CD4-positive, alpha-beta T cell treated with Interleukin-15 for 4 hours (primary cell): ENCODE measurements at places on chromosomes 6 and 20.

DNA sequence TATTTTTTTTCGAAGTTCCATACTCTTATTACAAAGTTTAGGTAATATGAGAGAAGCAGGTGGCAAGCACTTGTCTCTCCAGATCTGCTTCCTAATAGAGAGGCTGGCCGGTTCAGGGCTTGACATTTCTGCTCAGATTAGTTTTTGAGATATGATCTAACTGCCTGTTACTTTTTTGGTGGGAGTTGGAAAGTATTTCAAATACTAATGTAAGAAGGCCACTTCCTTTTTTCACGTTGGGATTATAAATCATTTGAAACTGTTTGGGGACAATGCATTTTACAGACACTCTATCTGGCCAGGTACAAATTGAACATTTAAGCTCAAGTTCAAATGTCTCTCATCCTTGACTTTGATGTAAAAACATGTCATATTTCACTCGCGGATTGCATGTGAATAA lies 222.1 kb upstream of the SULF2 start:
- DNase-seq: no peak

DNA sequence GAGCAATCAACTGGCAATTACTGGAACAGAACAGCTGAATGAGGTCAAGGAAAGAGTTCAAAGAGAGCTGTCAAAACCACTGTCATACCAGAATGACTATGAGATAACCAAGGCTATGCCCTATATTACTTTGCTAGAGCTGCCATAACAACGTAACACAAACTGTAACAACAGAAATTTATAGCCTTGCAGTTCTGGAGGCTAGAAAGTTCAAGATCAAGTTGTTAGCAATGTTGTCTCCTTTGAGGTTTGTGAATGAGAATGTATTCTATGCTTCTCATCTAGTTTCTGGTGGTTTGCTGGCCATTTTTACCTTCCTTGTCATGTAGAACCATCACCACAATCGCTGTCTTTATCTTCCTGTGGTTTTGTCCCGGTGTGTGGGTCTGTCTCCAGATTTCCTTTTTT lies 1323.0 kb upstream of the GJE1 start:
- DNase-seq: no peak

GRCh38 chr6:21181866-21182265 lies 411.7 kb upstream of the SOX4 start:
- no peak for DNase-seq

- DNase-seq: peak; percentile 19
Measured at GRCh38 chr20:45456632-45457031, 12.9 kb upstream of the WFDC2 start.

- DNase-seq: no peak
Measured at GRCh38 chr6:30847971-30848436, 36.3 kb upstream of the DDR1 start.
